CD4-positive, alpha-beta T cell treated with Interleukin-2 at 100 ng/mL for 4 hours (primary cell): ENCODE measurements at places on chromosomes 5 and 9.

- no peak for DNase-seq
Observed at GRCh38 chr9:96188571-96188970, 113.4 kb downstream of the HSD17B3 start.

- DNase-seq, result no peak
Observed at GRCh38 chr5:136374638-136375037, 9.3 kb upstream of the TRPC7 start.

DNA sequence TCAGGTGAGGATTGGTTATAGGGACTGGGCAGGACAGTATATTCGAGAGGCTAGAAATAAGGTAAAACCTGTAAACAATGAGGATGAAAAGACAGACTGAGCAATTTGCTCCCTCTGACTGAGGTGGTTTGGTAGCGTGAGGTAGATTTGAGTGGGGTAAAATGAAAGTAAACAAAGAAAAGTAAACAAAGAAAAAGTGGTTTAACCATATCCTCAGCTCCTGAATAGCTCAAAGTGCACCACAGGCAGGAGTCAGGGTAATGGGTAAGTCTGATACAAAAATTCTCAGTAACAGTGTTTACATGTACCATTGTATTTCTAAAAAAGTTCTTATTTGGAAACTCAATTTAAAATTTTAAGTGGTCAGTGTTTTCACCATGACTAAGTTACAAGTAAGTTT, 203.1 kb upstream of the ARRDC3 start:
- no peak for DNase-seq

DNA sequence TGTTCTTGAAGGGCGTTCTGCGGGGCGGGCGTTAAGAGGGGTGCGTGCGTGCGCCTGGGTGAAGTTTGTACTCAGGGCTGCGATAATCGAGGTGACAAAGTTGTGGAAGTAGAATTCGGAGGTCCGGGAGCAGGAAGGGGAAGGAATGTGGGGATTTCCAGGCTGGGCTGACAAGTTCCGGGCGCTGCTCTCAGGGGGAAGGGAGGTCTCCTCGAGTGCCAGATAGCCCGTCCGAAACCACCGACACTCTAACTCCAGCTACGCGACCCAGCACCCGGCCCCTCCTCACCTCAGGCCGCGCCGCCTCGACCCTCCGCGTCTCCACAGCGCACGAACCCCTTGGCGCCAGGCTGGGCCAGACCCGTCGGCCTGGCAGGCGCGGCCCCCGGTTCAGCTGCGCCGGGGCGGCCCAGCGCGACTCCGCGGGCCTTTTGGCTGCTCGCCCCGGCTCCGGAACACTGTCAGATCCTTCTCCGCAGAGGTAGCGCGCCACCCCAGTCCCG, at the start of gene IL6ST:
Gene IL6ST, minus strand, starts transcription at position 469 of the 503 bp plus-strand sequence. CDS start 18,685 bp downstream, outside the sequence.
- peak; percentile 31 for DNase-seq

GRCh38 chr9:114460513-114461199, 44.6 kb downstream of the WHRN start:
- DNase-seq, result no peak

- no peak for DNase-seq
Observed at GRCh38 chr5:38598994-38599617, 42.7 kb upstream of the LIFR start.

DNA sequence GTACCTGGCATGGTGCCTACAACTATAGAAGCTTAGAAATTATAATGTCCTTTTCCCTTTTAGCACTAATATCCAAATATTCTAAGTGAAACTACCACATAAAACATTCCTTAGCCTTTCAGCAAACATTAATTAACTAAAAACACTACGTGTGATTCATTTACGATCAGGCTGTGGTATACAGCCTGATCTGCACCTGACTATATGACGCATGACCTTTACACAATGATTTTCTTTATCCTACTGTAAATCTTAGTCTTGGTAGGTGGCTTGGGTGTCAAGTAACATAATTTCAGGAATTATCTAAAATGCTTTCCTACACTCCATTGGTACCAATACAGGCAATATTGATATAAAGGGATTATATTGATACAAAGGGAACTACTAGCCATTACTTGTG, 686.7 kb downstream of the DTWD2 start:
- no peak for DNase-seq

DNA sequence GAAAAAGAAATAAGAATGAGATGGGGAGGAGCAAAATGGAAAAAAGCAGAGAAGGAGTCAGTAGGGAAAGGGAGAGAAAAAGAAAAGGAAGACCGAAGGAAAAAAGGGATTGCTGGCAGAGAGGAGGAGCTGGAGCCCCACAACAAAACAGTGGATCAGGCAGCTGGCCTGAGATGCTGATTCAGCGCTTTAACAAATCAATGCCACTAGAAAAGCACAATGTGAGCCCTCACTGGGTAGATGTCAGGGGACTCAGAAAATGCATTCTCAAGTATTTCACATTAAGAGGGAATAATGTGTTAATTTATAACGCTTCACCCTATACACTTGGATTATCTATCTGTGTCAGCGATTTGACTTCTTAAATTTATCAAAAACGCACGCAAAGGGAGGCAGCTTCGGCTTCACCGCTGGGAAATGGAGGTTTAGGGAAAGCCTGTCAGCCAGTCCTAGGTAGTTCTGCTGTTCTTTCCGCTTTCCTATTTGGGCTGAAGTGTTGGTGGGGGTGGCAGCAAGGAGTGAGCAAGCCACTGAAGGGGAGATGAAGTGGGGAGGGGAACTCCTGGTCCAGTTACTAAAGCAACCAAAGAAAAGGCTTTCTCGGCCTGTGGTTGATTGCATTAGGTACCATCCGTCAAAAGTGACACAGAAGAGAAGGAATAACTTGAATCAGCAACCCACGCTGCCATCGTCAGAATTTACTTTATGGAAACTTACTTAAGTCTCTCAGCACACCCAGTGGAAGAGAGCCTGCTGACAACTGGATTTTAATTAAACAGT, 161.6 kb downstream of the BNC2 start:
- DNase-seq, result no peak

DNA sequence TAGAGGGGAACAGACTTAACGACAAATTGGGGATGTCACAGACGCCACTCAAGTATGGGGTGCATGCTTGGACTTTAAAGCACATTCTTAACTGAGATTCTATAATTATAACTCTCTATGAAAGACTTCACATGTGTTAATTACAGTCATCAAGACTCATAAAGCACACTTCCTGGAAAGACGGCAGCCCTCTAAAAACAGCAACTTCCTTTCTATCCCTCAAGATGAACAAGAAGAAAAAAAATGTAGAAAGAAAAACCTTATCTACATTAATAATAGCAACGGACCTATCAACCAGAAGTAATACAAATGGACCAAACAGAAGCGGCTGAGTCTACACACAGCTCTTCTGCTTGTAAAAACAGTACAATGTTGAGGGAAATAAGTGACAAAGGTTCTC, 21.2 kb downstream of the GNAQ start:
- DNase-seq, result peak; percentile 32

GRCh38 chr9:84137968-84138367, 157.4 kb downstream of the RMI1 start:
- no peak for DNase-seq

DNA sequence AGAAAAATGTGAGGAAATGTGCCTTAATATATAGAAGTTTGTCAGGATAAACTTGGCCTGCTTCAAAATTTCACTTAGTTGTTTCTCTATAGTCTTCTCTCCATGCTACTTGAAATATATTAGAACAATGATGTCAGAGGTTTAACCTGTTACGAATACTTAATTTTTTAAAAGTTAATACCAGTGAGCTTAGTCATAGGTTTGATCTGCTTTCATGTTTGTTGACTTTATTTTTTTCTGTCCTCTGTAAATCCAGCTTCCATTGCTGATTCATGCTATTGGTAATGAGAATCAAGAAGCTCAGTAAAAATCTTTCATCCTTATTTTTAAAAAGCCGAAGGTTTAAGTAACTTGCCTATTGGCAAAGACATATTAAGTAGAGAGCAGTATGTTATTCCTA, 27.9 kb downstream of the BDP1 start:
- DNase-seq, result no peak

- DNase-seq, result no peak
Observed at GRCh38 chr9:90826326-90827020, 24.9 kb downstream of the SYK start.

DNA sequence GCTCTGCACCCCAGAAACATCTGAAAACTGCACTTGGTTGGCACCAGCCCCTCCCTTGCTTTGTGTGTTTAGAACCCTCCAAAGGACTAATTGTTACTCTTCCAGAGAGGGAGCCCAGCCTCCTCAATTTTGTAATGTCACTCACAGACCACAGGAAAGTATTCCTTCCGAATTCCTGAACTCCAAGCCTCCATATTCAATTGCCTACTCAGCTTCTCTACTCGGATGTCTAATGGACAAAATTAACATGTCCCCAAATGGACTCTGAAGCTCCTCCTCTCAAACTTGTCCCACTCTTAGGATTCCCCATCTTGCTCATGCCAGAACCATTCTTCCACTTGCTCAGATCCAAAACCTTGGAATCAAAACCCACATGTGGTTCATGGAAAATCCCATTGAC, 3.9 kb upstream of the TMEM171 start:
- no peak for DNase-seq

DNA sequence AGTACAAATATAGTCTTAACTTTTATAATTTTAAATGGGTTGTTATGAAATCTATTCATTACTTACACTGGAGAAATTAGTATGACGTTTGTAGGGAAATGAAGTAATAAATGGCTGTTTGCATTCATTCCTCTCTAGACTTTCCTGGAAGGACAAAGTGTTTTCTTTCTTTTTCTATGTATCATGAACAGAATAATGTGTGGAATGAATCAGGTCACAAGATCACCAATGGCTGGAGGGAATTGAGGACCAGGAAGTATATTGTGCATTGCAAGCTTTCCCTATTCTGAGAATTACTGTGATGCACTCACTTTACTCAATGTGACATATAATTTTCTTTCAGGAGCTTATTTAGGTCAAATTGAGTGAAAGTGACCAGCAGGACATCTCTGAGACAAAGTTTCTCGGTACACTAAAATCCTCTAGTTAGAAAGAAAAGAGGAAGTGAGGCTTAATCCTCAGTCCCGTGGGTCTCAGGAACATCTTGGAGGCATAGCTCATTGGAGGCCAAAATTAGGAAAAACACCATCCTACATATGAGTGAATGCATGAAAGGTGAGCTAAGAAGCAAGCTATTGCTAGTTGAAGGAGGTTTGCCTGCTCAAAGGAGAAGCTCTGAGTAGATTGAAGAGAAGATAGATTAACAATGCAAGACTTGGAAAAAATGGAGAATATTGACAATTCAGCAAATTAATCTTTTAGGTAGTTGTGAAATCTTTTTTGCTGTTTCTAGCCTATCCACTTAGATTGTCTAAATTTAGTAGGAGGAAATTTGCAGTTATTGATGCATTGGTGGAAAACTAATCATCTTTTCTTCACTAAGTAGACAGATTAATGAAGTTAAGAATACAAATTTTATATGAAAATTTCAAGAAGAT, 28.0 kb downstream of the ERAP2 start:
- DNase-seq, result no peak

- DNase-seq, result no peak
Observed at GRCh38 chr5:179953987-179954386, 46.3 kb upstream of the TBC1D9B start.

DNA sequence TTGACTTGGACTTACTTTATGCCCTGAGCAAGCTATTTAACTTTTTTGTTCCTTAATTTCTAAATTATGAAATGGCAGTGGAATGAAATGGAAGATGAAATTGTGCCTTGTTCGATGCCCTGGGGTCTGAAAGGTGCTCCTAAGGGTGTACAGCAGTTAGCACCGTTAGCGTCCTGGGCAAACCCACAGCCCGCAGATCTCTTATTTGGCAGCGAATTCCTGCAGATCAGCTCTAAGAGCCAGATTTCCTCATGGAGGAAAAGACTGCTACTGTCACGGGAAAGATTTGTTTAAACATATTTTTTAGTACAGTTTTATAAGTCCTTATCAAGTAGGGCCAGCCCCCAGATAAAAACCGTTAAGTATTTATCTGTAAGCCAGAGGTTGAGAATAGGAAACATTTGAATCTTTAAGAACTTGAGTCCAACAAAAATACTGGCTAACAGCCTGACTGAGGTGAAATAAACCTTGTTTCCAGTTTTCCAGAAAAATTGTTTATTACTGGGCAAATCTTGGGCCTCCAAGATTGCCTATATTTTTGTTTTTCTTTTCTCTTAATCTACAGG, 216.5 kb upstream of the DMRT1 start:
- DNase-seq, result no peak

DNA sequence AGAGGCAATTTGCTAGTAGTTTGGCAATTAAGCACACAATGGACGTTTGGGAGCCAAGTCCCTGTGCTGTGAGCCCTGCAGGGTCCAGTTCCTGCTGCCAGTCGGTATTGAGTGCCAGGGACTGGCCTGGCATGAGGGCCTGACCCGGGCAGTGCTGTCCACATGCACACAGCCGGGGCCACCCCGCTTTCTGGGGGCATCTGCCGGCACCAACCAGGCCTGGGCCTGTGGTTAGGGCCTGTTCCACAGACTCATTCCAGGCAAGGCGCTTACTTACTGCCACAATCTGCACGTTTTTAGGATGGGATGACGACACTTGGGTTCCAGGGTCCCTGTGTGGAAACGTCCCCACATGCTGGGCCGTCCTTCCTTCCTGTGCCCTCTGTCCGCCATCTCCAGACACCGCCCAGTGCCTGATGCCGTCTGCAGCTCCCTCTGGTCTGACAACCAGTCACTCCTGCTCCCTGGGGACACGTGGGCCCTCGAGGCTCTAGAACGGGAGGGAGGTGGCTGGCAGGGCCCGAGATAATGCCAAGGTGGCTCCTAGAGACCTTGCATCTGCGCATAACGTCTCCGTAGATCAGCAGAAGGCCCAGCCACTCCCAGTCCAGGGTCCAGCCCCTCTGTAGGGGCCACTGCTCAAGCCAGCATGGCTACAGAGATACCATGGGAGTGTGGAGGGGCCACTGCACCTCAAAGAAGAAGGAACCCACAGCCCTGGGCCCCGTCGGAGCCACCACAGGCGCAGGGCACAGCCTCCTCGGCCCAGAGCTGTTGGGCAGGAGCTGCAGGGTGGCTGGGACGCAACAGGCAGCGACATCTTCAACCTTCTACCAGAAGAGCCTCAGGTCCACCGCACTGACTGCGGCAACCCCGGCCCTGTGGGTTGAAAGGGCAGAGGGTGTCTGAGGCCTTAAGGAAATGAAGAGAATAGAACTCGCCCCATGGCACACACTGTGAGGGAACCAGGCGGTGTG, 24.7 kb downstream of the SLC9A3 start:
- no peak for DNase-seq

DNA sequence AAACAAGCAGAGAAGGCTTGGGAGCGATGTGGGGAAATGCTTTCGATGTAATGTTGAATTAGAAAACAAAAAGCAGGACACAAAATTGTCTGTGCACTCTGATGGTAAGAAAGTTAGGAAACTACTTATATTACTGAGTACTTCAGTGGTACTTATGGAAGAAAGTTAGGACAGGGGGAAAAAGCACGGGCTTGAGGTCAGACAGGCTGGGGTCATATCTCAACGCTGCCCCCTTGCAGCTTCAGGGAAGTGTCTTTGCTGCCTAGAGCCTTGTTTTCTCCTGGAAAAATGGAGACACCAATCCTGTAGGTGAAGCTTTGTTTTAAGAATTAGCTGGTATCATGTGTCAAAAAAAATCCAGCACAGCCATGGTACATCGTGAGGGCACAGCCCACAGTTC, 23.0 kb downstream of the NEURL1B start:
- DNase-seq, result no peak
